Immature natural killer cell (primary cell): ENCODE measurements at places on chromosomes 5 and 9. TPM values are rescaled to one million over a fixed set of nuclear protein-coding genes. Genes with fewer than 3 reads are reported as not detected.
A peak's percentile ranks its signal among the peaks of the same experiment; 100 is the strongest.

DNA sequence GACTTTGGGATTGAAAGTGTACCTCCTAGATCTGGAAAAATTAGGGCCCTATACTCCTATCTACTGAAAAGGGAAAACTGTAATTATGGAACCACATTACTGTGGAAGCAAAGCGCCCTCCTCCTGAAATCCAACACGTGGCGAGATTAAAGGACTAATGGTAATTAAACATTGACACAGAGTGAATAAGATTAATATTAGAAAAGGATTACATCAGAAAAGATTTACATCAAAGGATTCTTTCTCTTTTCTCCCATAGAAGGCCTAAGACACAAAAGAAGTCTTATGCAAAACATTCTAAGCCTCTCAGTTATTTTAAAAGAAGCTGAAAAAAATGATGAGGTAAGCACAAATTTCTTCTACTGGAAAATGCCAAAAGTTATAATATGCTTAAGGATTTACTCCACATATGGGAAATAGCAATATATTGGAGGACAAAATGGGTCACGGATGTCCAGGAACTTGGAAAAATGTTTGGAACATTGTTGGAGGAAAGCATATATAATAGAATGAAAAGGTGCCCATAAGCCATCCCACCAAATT lies 227.8 kb downstream of the TRPM3 start:
- H3K4me3 ChIP-seq: no peak overlapping the region
- no peaks in the 10 kb centered on the region for H3K4me1 ChIP-seq
- DNase-seq: no peak
- H3K27ac ChIP-seq: no peak overlapping the region
- H3K27me3 ChIP-seq: peaks cover 8% of the 10 kb centered on the region

Gene ACOT12
- not detected for polyA plus RNA-seq

Gene LIX1
- not detected for polyA plus RNA-seq

Gene CDH10
- polyA plus RNA-seq: not detected

- H3K4me3 ChIP-seq: peak overlapping the region; percentile 94
- H3K36me3 ChIP-seq: no peaks in the 10 kb centered on the region
- H3K4me1 ChIP-seq: peaks cover 50% of the 10 kb centered on the region
- H3K27ac ChIP-seq: peak overlapping the region; percentile 95
- no peak for DNase-seq
Observed at GRCh38 chr5:140109018-140109758, 4.7 kb upstream of the PURA start.

Gene OCLN
- 0.08 TPM for polyA plus RNA-seq

Gene CCL27
- not detected for polyA plus RNA-seq

DNA sequence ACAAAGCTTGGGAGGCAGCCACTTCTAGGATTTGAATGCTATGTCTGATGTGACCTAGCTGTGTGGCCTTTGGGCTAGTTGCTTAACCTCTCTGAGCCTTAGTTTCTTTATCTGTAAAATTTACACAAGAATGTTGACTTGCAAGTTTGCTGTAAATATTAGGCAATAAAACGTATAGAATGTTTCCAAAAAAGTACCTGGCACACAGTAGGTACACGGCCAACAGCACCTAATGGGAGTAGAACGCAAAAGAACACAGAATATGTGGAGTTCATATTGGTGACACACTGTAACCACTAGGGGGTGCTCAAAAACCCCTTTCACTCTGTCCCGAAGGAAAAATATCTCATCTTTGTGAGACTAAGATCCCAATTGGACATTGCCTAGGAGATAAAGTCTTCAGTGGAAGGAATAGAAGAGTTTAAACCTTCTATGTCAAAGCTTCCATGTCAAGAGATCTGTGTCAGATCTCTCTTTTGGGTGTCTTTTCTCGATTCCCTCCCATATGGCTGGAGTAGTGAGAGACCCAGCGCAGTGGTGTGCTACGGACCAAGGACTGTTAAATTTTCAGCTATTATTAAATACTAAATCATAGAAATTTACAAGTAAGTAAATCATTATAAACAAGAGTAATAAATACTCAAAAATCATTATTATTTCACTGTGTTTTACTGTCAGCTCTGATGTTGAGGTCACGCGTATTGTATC lies 145.4 kb upstream of the RAD23B start:
- DNase-seq: no peak
- no peak overlapping the region for H3K4me3 ChIP-seq
- no peaks in the 10 kb centered on the region for H3K4me1 ChIP-seq
- no peaks in the 10 kb centered on the region for H3K36me3 ChIP-seq
- H3K27me3 ChIP-seq: peaks cover 11% of the 10 kb centered on the region

DNA sequence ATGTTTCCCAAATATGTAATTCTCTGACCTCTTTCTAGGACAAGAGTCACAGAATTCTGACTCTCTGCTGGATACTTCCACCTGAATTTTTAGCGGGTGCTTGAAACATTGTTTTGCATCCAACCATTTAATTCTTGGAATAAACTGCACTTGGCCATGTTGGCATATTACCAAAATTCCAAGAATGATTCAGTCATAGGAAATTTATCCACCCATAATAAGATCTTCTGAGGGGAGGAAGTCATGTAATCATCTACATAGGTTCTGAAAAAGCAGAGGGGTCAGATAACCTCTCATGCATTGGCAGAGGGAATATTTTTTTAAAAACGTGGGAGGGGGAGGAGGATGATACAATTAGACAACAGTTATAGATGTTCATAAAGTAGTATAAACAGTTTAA lies 156.9 kb downstream of the PAM start:
- H3K27me3 ChIP-seq: no peaks in the 10 kb centered on the region
- H3K36me3 ChIP-seq: peaks cover 5% of the 10 kb centered on the region
- H3K27ac ChIP-seq: no peak overlapping the region

DNA sequence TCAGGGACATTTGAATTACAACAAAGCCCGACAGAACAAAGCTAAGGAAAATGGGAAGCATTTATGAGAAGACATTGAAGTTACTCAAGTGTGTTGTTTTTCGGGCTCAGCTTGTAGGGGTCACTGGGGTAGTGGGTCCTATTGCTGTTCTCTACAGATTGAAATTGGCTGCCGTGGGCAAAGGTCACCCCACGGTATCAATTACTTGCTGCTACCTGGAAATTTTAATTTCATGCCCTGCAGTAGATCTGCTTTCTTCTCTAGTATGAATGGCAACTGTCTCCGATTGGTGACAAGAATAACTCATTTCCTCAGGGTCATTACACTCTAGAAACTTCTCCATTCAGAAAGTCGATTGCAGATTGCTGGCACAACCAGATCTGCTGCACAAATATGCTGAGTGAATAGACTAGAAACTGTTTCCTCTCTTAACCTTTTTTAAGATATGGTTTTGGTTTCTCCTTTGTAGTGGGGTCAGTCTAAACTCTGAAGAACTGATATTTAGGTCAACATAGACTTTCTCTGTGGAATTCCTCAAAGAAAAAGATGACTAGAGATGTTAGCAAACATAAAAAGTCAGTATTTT lies 454.1 kb downstream of the ARHGEF28 start:
- H3K36me3 ChIP-seq: no peaks in the 10 kb centered on the region
- H3K27me3 ChIP-seq: peaks cover 6% of the 10 kb centered on the region
- no peak overlapping the region for H3K27ac ChIP-seq

Gene MUSK
- not detected for polyA plus RNA-seq

DNA sequence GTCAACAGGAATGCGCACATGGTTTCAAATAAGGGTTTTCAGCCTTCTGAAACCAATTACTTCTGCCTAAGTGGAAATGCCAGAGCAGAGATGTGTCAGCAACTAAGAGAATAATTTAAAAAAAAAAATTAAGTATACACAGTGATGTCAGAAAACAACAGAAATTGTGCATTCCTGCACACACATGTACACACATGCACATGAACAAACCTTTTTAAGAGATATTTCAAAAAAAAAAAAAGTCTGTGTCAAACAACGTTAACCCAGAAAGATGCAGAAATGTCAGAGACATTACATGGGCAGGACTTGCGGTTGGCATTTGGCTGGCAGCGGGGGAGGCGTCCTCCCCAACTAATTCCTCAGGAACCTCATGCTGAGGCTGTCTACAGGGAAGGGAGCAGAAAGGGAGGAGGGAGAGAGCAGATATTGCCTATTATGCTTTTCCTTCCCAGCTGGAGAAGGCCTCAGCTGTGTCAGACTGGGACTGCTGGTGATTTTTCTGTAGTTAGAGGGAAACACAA lies 536.9 kb upstream of the WWC1 start:
- no peaks in the 10 kb centered on the region for H3K36me3 ChIP-seq
- no peak for DNase-seq
- H3K27ac ChIP-seq: no peak overlapping the region
- H3K27me3 ChIP-seq: peaks cover 4% of the 10 kb centered on the region
- H3K4me3 ChIP-seq: no peak overlapping the region

- no peaks in the 10 kb centered on the region for H3K27me3 ChIP-seq
- no peaks in the 10 kb centered on the region for H3K4me1 ChIP-seq
- no peaks in the 10 kb centered on the region for H3K36me3 ChIP-seq
- no peak overlapping the region for H3K27ac ChIP-seq
- DNase-seq: no peak
Observed at GRCh38 chr5:125659316-125660023, 763.7 kb upstream of the GRAMD2B start.

DNA sequence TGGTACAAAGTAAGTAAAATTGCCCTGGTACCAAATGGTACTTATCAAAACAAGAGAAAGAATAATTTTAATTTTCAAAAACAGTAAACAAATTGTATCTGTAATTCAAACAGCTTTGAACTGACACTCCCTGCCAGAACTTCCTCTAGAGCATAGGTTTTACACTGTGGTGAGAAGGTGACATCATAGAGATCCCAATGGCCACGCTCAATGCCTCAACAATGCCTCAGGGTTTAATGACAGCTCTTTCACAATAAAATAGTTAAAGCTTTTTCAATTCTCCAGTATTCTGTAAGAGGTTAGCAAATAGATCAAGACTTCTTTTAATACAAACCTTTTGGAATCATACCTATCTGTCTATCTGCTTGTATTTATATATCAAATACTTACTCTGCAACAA lies 437.1 kb downstream of the PRR16 start:
- no peak overlapping the region for H3K4me3 ChIP-seq
- no peak overlapping the region for H3K27ac ChIP-seq
- no peaks in the 10 kb centered on the region for H3K27me3 ChIP-seq
- no peak for DNase-seq
- H3K36me3 ChIP-seq: no peaks in the 10 kb centered on the region

DNA sequence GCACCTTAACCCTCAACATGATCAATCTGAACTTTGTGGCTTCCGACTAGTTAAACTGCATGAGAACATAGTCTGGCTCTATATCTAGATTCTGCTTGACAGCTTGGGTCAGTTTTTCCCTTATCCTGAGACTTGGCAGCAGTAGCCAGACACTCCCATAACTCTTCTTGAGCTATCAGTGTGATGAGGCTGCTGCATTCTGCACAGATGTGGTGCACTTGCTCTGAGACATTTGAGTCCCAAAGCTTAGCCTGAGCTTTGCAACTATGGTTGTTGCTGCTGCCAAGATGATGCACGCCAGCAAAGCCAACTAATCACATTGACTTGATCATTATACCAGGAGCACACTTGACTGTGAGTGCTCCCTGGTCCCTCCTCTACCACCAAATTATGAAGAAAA lies 36.2 kb downstream of the MOCS2 start:
- no peak overlapping the region for H3K4me3 ChIP-seq
- DNase-seq: no peak
- H3K4me1 ChIP-seq: no peaks in the 10 kb centered on the region
- no peak overlapping the region for H3K27ac ChIP-seq
- H3K36me3 ChIP-seq: no peaks in the 10 kb centered on the region

DNA sequence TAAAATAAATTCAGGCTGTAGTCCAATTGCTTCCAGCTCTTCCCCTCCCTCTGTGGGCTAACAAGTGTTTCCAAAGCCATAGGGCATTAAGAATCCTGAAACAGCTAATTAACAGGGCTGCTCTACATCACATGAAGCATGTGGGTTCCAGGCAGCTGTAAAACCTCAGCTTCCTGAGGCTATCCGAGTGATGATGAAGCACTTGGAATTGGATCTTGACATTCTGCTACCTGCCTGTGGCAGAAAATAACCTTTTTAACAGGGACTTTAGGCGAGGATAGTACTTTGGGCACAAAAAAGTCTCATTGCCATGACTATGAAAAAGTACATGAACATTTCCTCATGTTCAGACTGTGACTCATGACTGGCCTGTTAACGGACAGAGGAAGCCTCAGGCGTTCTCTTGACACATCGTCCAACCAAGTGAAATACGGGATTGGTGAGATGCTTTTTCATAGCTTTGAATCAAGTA lies 107.2 kb downstream of the PDE4D start:
- peaks cover 5% of the 10 kb centered on the region for H3K4me1 ChIP-seq
- H3K27me3 ChIP-seq: no peaks in the 10 kb centered on the region
- H3K36me3 ChIP-seq: no peaks in the 10 kb centered on the region
- no peak overlapping the region for H3K27ac ChIP-seq

- H3K27me3 ChIP-seq: peaks cover 7% of the 10 kb centered on the region
- H3K27ac ChIP-seq: no peak overlapping the region
- no peak for DNase-seq
- H3K4me3 ChIP-seq: no peak overlapping the region
Observed at GRCh38 chr9:93265301-93265971, 81.5 kb downstream of the WNK2 start.

Gene FAM81B
- not detected for polyA plus RNA-seq

Gene LRRC19
- polyA plus RNA-seq: 0.12 TPM

GRCh38 chr5:80182809-80183580 lies 72.9 kb downstream of the SERINC5 start:
- no peak for DNase-seq
- H3K36me3 ChIP-seq: no peaks in the 10 kb centered on the region
- H3K4me1 ChIP-seq: peaks cover 42% of the 10 kb centered on the region
- no peak overlapping the region for H3K27ac ChIP-seq
- peaks cover 4% of the 10 kb centered on the region for H3K27me3 ChIP-seq

DNA sequence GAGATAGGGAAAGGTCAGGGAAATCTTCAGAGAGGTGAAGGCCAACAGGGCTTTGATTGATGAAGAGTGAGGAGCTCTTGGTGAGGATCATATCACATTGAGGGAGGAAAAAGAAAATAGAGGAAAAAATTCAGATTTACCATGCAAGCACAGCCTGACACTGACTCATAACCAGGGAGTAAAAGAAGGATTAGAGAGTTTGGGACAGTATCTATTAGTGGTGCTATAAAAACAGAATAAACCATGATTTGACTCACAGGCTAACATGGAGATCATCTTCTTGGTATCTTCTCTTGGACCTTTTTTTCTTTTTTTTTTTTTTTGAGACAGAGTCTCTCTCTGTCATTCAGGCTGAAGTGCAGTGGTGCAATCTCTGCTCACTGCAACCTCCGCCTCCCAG lies 44.4 kb downstream of the MUSK start:
- H3K36me3 ChIP-seq: no peaks in the 10 kb centered on the region
- no peak overlapping the region for H3K4me3 ChIP-seq
- H3K27ac ChIP-seq: no peak overlapping the region
- H3K4me1 ChIP-seq: no peaks in the 10 kb centered on the region
- H3K27me3 ChIP-seq: no peaks in the 10 kb centered on the region

Gene EIF4E1B
- not detected for polyA plus RNA-seq

Gene SLC36A3
- polyA plus RNA-seq: not detected

DNA sequence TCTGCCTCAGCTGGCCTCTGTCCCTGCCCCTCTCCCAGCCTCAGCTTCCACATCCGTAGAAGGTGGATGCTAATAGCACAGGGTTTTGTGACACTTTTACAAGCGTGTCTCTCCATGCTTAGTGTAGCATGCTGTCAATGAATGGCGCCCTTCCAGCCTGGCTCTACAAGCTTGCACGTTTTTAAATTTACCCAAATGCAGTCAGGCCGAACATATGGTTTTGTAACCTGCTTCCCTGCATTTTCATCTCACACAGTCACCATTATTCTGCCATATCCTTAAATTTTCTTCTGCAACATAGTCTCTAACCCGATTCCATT lies 28.8 kb downstream of the FAM163B start:
- no peak overlapping the region for H3K27ac ChIP-seq
- H3K27me3 ChIP-seq: peaks cover 9% of the 10 kb centered on the region
- no peak for DNase-seq
- peaks cover 2% of the 10 kb centered on the region for H3K4me1 ChIP-seq

- H3K27me3 ChIP-seq: peaks cover 2% of the 10 kb centered on the region
- peaks cover 10% of the 10 kb centered on the region for H3K4me1 ChIP-seq
- H3K4me3 ChIP-seq: no peak overlapping the region
- H3K27ac ChIP-seq: no peak overlapping the region
Observed at GRCh38 chr5:144179226-144179625, 8.6 kb downstream of the KCTD16 start.
